ENCODE measurements at places on chromosomes 1 and 21. TPM values are rescaled to one million over a fixed set of nuclear protein-coding genes. Genes with fewer than 3 reads are reported as not detected.

Gene CSF3R
- 4.1 TPM for total RNA-seq

Gene ATP1A4
- total RNA-seq = not detected

Gene LRRC8C
- total RNA-seq = 30.2 TPM

Gene MTARC1
- total RNA-seq = not detected

Gene MAD2L2
- 24.6 TPM for total RNA-seq

Gene LCE2C
- total RNA-seq = not detected

Gene NOS1AP
- total RNA-seq = not detected

Gene OR2G3
- not detected for total RNA-seq

Gene KRTAP21-2
- not detected for total RNA-seq

Gene CGN
- total RNA-seq = 0.28 TPM

Gene TMEM79
- total RNA-seq = 1.0 TPM

Gene OR2AK2
- 0.70 TPM for total RNA-seq

Gene COX20
- total RNA-seq = 14.5 TPM

Gene TMEM200B
- total RNA-seq = not detected

Gene SPRR2F
- total RNA-seq = not detected

Gene LRRC39
- 1.3 TPM for total RNA-seq

Gene WNT4
- not detected for total RNA-seq

Gene STYXL2
- not detected for total RNA-seq

Gene RHD
- total RNA-seq = not detected

Gene ALDH4A1
- 0.71 TPM for total RNA-seq

Gene KRTAP6-1
- not detected for total RNA-seq

Gene ATP1A2
- not detected for total RNA-seq

Gene ISG20L2
- 44.2 TPM for total RNA-seq

Gene TAL1
- total RNA-seq = not detected

Gene GBP7
- total RNA-seq = not detected

Gene RHOC
- 11.9 TPM for total RNA-seq

Gene ATP6V0B
- 47.0 TPM for total RNA-seq

Gene CFHR1
- total RNA-seq = not detected

Gene RAB7B
- 0.08 TPM for total RNA-seq

Gene ZNF436
- 3.7 TPM for total RNA-seq

Gene FH
- 13.0 TPM for total RNA-seq

Gene SLAMF9
- not detected for total RNA-seq

Gene CASQ2
- not detected for total RNA-seq

Gene CD84
- 32.7 TPM for total RNA-seq

Gene DDR2
- total RNA-seq = 0.22 TPM

Gene ACP6
- 4.6 TPM for total RNA-seq

Data from CD4-positive, alpha-beta T cell (primary cell).